ENCODE measurements at places on chromosomes 7 and 10.

DNA sequence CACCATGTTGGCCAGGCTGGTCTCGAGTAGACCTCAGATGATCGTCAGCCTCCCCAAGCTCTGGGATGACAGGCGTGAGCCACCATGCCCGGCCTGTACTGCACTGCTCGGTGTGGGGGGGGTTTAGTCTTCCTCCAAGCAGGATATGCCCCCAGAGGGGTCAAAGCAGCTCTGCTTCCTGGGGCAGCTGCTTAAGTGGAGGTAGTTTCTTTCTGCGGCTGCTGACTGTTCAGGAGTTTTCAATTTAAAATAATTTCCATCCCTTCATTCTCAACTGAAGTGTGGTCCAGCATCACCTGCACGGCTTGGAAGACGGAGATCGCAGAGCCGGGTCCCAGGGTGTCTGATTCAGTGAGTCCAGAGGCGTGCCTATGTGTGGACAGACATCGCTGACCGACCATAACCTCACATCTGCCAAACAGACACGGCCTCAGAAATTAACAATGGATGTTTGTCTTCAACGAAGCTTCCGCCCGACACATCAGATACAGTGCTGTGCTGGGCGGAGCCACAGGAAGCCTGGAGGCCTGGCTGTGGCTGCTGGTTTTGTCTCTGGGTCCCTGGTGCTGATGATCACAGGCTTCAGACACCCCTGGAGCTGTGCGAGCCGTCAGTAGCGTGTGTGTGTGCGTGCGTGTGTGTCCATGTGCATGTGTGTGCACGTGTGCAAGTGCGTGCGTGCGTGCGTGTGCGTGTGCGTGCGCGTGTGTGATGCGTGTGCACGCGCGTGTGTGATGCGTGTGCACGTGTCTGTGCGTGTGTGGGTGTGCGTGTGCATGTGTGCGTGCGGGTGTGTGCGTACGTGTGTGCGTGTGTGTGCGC, 226.5 kb upstream of the PITRM1 start:
- peak; percentile 70 for DNase-seq

- DNase-seq: no peak
These were observed 42.8 kb upstream of the MKLN1 start for GRCh38 chr7:131284702-131285419.

DNA sequence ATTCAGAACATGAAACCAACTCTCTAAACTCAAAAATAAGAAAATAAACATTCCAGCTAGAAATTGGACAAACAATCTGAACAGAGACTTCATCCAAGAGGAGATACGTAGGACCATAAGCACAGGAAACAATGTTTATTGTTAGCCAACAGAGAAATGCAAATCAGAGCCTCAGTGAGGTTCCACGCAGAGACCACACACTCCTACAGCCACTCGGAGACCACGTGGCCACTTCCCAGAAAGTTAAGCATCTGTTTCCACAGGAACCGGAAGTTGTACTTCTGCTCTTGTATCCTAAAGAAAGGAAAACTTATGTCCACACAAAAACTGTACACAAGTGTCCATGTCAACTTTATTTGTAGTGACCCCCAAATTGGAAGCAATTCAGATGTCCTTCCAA, 214.8 kb downstream of the MGMT start:
- no peak for DNase-seq

GRCh38 chr7:142854372-142855113, at the start of gene EPHB6:
TSS of gene EPHB6 (plus strand) at chr7:142855076. CDS start at chr7:142863228, 8,152 bp downstream.
- peak; percentile 6 for DNase-seq

DNA sequence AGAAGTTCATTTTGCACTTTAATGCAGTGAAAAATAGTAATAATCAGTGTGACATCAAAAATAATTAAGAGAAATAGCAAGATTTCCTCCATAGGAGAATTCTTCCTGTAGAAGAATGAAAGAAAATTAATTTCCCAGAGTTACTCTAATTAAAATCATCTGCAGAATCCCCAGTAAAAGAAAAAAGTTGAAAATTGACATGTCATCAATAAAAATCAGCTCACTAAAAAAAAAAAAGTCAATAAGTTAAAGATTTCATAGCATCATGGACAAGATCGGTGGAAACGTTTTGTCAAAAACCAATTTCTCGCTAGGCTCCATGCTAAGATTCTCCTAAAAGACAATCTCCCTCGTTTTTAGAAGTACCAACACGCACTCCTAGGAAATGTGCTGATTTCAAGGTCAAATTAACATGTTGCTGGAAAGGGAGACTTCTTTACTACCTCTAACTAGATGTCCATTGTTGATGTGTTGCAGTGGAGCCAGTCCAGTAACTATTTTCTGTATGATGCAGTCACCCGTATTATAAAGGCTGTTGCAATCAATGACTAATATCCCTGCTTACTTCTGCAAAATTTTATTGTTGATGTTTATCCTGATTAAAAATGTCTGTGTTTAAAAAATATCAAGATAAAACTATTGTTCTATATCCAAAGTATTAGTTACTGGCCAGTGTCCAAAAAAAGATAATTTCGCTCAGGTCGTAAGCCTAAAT, 591.9 kb upstream of the MGMT start:
- DNase-seq: no peak

DNA sequence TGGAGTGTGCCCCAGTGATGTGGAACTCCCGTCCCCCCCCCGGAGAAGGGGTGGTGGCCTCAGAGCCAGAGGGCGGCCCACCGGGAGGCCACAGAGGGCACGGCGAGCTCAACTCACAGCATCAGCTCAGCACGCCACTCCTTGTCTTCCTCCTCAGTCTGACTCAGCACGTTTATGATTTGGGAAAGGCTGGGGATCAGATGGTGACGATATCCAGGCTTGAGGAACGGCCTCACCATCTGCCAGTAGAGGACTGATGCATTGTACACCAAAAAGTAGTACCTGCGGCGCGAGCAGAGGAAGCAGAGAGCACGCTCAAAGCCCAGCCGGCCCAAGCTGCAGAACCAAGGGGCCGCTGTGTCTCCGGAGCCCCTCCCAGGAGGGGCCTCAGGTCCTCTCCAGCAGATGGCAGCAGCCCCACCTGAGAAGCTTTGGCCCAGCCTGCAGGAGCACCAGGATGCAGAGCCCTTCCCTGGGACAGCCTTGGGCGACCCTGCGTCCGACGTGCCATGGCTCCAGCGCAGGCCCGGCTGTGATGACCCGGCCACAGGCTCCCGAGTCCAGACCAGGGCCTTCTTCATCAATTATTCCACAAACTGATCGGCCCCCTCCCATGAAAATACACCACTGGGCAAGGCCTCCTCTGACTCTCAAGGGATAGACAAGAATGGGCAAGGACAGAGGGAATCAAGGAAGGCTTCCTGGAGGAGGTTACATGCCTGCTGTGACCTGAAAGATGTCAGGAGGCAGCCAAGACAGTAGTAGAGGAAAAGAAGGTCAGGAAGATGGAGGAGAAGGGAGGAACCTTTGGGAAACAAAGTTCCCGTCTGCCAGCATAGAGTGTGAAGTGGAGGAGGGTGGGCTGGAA, 3.7 kb downstream of the CFAP46 start:
- no peak for DNase-seq

- DNase-seq: no peak
These were observed 287.6 kb upstream of the HGF start for GRCh38 chr7:82057476-82057875.

DNA sequence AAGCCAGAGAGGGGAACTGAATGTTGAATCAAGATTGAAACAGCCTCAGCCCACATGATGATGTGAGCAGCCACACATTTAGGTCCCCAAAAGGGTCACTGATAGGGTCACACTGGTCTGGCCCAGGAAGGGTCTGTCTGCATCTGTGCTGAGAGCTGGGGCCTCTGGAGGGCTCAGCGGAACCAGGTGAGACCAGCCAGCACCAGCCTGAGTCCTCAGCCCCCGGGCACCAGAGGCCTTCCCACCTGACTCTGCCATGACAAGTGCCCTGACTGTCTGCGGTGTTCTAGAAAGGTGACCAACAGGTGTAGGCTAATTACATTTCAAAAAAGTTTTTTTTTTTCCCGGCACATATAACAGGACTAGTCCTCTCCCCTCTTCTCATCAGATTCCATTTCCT, 76.2 kb downstream of the WDR11 start:
- DNase-seq: no peak

GRCh38 chr7:27101171-27101956, 1.1 kb downstream of the HOXA2 start:
- no peak for DNase-seq

GRCh38 chr7:67599331-67600062, 602.9 kb downstream of the TYW1 start:
- DNase-seq: no peak

GRCh38 chr7:26626156-26626555, 238.2 kb downstream of the SKAP2 start:
- DNase-seq: no peak

DNA sequence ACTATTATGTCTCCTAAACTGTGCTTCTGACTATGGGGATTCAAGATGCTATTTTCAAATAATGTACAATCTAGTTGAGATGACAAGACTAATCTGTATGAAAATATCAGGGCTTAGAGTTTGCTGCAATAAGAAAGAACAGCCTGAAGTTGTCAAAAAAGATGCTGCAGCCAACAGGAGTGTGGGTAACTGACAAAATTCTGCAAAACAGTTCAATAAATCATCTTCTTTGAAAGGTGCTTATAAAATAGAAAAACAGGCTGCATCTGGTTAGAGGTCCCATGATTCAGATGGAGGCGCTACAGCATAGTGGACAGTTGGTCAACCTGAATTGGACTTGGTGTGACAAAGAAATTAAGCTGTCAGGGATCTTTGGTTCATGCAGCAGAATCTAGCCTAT, 511.0 kb downstream of the XPNPEP1 start:
- DNase-seq: no peak

- no peak for DNase-seq
These were observed 461.4 kb downstream of the GRM8 start for GRCh38 chr7:126791306-126791705.

DNA sequence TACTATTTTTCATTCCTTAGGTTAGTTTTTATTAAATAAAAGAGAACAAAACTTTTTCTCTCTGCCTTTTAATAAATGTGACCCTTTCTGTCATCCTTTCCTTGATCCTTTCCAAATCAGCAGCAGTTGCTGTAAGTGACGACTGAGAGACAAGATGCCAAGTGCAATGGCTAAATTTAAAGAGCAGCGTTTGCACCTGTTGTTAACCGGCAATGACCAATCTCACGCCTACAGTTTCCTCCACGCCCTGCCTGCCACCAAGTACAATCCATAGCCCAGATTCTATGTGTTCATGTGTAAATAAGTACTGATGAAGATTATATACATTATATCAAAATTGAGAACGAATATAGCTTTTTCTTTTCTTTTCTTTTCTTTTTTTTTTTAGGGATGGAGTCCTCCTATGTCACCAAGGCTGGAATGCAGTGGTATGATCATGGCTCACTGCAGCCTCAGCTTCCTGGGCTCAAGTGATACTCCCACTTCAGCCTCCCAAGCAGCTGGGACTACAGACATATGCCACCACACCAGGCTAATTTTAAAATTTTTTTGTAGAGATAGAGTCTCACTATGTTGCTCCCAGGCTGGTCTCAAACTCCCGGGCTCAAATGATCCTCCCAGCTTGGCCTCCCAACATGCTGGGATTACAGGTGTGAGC, 6.5 kb upstream of the MCU start:
- DNase-seq: no peak

DNA sequence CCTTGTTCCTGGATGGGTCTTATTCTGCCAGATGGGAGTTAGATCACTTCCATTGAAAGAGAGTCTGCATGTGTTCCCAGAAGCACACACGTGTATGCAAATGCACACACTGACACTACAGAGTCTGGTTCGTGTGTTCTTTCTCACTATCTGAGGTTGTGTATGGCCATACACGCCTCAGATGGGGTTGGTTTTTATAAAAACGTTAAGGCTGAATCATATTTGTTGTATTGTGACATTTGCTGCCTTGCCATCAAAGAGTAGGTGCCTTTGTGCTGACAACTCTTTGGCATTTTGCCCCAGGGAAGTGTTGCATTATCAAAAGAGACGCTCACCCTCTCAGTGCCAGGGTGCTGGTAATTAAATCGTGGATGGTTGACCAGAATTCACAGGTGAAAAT, 37.7 kb upstream of the HDAC9 start:
- no peak for DNase-seq

GRCh38 chr7:38105874-38106483, 72.1 kb upstream of the STARD3NL start:
- peak; percentile 18 for DNase-seq

GRCh38 chr10:2246747-2247146, 509.4 kb upstream of the ADARB2 start:
- DNase-seq: no peak

DNA sequence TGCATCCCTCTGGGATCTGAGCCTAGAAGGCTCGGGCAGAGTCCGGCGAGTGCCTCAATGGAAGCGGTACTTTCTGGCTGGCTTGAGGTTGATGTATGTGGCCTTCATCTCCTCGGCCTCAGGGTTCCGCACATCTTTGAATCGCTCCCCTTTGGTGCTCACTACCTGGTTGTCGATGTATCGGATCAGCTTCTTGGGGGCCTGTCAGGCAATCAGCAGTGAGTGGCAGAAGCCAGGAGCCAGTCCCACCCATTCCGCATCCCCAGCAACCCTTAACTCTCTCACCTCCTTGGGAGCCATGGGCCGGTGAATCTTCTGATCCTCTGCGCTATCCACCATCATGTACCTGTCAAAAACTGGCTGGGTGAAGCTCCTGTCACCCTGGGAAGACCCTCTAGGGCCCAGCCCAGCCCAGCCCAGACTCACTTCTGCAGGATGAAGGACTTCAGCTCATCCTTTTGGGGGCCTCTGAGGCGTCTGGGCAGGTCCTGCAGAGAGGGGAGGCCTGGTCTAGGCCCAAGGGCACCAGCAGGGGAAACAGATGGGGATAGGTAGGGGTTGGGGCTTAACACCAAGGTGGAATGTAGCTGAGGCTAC, 2.8 kb downstream of the FBXL15 start:
- no peak for DNase-seq

DNA sequence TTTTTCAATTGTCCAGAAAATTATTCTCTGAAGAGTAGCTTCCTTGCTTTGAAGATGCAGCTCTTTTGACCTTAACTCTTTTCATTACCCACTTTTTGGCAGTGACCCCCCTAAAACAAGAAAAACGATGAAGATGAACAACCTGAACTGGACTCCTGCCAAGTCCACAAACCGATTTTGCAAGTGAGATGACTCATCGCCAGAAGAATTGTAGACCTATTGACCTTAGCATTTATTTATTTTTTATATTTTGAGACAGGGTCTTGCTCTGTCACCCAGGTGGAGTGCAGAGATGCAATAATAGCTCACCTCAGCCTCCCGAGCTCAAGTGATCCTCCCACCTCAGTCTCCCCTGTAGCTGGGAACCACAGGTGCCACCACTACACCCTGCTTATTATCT, 859.2 kb downstream of the GATA3 start:
- no peak for DNase-seq

- DNase-seq: no peak
These were observed 9.7 kb downstream of the CFAP46 start for GRCh38 chr10:132932461-132933307.
